ENCODE measurements at places on chromosomes 2 and 18.

DNA sequence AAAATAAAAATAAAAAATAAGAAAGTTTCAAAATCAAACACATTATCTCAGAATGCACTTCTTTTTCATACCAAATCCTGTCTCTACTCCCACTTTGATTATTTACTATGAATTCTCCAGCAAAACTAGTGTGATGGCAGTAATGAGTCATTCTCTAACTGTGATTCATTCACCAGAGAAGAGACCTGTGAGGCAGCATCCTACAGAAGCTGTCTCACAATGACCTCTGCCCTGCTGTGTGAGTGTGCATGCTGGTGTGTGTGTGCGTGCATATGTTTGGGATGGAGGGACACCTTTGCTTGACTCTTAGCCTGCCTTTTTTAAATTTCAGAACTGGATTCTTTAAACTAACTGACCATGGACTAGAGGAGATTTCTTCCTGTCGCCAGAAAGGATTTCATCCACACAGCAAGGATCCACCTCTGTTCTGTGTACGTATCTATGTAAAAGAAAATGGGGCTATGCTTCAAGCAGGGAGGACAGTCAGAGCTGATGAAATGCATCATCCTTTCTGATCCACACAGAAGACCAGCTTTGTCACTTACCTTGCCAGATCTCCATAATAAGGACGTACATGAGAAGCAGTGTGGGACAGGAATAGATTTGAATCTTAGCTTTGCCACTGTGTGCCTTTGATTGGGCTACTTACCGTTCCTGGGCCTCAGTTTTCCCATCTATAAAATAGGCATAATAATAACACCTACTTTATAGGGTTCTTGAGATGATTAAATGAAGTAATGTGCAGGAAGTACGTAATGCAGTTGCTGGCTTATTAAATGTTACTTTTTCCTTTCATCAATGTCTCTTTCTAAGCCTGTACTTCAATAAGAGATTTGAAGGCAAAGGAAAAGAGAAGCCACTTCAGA lies 31.2 kb downstream of the STAMBP start:
- DNase-seq = peak; percentile 83

DNA sequence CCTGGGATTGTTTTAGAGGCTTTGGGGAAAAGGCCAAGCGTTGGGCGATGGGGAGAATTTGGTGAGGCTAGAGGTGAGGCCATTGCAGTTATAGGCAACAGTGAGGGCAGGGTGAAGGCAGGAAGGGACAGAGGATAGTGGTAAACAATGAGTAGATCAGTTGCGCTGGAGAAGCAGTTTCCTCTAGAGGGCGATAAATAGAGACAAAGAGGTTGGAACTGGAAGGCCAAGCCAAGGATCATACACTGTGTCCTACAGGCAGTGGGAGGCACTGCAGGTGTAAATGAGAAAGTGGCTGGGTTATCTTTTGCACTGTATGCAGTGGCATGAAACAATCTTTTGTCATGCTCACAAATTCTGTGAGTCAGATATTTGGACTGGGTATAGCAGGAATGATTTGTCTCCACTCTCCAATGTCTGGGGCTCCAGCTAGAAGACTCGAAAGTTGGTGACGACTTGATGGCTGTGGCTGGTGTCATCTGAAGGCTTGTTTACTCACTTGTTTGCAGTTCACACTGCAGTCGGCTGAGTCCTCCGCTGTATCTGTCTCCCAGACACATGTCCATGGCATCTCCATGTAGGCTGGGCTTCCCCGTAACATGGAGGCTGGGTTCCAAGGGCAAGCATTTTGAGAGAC lies 82.1 kb downstream of the TNP1 start:
- DNase-seq = peak; percentile 72

- DNase-seq = no peak
Observed at GRCh38 chr2:62506421-62506750, 391 bp upstream of the TMEM17 start.

DNA sequence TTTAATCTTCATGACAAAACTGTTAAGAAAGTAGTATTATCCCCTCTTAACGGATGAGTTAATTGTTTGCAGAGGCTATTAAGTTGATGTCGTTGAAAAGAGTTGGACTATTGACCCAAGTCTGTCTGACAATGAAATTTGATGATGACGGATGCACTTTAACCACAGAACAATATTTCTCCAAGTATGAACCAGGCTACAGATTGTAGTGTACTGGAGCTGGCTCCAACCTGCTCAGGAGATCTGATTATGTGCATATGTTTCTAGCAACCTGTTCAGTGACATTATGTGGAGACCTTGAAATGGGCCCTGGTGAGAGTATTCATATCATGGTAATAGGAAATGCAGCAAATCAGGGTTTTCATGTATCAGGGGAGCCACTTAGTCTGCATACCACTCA lies 174.1 kb downstream of the CDH7 start:
- DNase-seq = no peak

DNA sequence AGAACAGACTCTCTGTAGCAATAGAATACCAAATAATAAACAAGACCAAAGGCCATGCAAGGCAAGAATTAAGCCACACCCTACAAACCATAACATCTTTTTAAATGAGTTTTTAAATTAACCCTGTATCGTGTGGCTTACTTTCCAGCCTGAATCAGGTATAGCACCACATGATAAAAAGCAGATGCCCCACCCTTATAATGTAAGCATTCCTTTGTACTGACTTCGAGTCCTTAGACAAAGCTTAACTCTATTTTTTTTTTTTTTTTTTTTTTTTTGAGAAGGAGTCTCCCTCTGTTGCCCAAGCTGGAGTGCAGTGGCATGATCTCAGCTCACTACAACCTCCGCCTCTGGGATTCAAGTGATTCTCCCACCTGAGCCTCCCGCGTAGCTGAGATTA lies 1.7 kb upstream of the C2orf42 start:
- DNase-seq = no peak

DNA sequence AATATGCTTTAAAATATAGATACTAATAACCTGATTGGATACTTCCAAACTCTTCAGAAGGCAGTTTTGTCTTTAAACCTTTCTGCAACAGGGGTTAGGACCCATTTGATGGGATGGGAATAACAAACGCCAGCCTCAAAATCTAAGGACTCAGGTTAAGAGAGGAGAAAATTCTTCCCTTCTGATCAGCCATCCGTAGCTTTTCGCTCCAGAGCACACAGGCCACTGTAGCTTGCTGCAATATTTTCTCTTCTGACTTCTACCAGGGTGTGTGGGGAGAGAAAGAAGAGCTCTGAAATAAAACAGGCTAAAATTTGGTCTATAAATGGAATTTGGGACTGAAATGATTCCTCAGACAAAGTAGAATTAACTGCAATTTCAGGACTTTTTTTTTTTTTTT lies 95.1 kb downstream of the ALPK2 start:
- DNase-seq = no peak

GRCh38 chr18:25974630-25975077 lies 115.8 kb downstream of the SS18 start:
- no peak for DNase-seq
